ENCODE measurements at places on chromosomes 3 and 15. TPM values are rescaled to one million over a fixed set of nuclear protein-coding genes. Genes with fewer than 3 reads are reported as not detected.

DNA sequence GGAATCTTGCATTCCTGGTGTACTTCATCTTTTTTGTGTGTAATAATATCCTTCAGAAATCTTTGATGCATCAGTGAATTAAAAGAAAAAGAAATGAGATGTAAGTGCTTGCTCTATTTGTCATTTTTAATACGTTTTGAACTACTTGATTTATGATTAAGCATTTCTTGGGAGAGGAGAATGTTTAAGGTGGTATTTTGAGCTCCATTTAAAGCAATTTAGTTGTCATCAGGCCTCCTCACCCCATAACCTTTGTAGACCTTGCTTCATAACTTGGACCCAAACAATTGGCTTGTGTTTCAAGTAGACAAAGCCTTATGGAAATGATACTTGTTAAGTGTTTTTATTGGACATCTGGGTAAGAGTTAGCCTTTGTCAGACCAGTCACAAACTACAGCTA lies 87.1 kb upstream of the VEPH1 start:
- DNase-seq = no peak

DNA sequence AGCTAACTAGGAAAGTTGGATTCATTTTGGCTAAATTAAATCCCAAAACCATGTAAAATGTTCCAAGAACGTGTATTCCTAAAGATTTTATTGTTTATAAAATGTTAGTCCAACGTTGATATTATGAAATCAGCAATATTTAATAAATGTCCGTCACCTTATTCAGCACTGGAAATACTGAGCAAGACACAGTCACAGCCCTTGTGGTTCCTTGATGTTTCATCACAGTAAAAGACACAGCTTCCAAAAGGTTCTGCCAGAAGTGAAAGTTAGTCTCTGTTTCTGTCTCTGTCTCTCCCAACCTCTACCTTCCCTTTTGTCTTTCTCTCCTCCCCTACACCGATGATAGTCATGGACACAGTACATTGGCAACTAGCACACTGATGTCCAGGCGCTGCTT lies 82.2 kb upstream of the BOC start:
- DNase-seq = no peak

- DNase-seq = no peak
These were observed 96.0 kb upstream of the ZNF385D start for GRCh38 chr3:21847005-21847404.

- DNase-seq = no peak
These were observed 1.0 kb downstream of the LRCH3 start for GRCh38 chr3:197791892-197792647.

GRCh38 chr3:32934150-32934742 lies 17.2 kb upstream of the CCR4 start:
- no peak for DNase-seq

- DNase-seq = no peak
These were observed 1.3 kb upstream of the STAG1 start for GRCh38 chr3:136753326-136753939.

- DNase-seq = no peak
These were observed 5.7 kb downstream of the SNAPC5 start for GRCh38 chr15:66491846-66492245.

- no peak for DNase-seq
These were observed 119.8 kb upstream of the SLCO3A1 start for GRCh38 chr15:91733661-91734060.

DNA sequence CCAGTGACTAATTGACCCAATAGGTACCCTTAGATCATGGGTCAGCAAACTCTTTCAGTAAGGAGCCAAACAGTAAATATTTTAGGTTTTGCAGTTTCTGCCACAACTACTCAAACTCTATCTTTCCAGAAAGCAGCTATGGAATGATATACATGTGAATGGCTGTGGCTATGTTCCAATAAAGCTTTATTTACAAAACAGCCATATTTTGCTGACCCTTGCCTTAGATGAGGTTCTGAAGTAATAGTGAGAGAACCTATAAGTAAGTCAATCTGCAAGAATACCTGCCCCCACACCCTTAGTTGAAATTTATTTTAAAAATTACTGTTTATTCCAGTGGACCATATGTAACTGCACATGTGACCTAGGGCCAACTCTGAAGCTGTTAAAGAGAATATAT lies 134.0 kb downstream of the CMSS1 start:
- DNase-seq = no peak

- DNase-seq = no peak
These were observed 261.4 kb downstream of the GBE1 start for GRCh38 chr3:81500039-81500438.

- no peak for DNase-seq
These were observed 23.4 kb downstream of the RGMA start for GRCh38 chr15:93065641-93066045.

- DNase-seq = no peak
These were observed 50.0 kb downstream of the CYP19A1 start for GRCh38 chr15:51288143-51289065.

DNA sequence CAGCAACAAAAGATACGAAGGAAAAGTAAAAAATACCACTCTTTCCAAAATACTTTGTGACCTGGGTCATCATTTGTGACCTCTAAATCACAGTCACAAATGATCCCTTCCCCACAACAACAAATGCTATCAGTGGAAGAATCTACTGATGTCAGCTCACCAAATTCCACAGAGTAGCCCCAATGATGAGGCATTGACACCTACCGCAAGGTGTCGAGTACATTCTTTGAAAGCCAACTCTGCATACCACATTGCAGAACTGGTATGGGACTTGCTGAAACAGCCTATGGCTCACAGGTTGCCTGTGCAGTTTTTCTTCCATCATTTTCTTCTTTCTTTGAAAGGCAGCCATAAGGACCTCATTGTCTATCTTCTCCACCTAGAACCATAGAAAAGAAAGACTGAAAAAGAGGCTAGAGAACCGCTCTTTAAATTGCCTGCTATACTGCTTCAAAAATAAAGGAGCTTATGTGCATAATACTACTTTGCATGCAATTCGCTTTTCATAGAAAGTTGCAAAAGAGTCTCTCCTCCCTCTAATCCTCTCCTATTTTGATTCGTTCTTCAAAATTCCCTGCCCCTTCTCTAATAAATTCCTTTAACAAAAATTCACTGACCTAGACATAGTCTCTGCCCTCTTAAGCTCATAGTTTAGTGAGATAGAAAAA lies 21.4 kb upstream of the KPNA1 start:
- DNase-seq = no peak

DNA sequence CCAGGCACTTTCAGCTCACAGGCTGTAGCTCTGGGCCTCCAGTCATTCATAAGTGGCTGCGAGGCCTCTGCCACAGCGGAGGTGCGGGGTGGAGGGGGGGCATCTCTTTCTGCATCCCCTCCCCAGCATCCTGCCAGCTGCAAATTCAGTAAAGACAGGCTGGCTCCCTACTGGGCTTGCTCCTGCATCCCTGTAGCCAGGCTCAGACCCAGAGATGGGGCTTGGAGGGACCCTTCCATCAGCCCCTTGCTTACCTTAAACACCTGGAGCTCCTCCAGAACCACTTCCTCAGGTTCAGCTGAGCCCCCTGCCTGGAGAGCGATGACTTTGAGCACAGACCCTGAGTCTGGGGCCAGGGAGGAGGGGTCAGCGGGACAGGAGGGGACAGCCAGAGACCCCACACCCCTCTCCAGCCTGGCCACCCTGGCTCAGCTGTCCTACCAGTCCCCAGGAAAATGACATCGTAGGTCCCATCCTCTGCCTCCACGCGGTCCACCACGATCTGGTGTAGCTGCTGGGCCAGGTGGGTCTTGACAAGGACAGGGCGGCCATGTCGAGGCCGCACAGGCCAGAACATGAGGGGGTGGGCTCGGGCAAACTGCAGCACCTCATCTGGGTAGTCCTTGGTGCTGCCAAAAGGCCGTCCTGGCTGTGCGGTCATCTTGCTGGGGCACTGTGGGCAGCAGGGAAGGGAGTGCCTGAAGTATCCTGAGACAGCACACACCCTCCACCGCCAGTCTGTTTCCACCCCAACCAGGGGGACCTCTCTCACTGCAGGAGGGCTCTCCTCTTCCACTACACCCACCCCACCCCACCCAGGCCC lies 5.3 kb downstream of the SEMA3G start:
- DNase-seq = no peak

DNA sequence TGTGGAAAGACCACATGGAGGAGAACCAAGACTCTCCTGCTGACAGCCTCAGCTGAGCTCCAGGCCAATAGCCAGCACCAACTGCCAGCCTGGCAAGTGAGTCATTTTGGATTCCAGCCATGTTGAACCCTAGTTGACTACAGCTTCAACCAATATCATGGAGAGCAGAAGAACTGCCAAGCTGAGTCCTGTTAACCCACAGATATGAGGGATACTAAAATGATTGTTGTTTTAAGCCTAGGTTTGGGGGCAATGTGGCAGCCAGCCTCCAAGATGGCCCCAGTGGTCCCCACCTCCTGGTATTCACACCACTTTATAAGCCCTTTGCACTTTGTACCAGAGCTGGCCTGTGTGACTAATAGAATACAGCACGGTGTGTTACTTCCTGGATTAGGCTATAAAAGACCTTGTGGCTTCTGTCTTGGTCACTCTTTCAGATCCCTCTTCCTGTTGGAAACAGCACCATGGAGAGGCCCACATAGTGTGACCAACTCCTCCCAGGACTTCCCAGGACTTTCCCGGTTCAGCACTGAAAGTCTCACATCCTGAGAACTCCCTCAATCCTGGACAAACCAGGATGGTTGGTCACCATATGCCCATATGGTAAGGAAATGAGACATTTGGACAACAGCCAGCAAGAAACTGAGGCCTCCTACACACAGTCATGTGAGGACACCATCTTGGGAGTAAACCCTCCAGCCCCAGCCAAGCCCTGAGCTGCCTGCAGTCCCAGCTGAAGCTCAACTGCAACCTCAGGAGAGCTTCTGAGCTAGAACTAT lies 32.4 kb upstream of the CDV3 start:
- DNase-seq = no peak

GRCh38 chr3:97009427-97010019 lies 195.1 kb downstream of the EPHA6 start:
- no peak for DNase-seq

- DNase-seq = no peak
These were observed 165.5 kb upstream of the LRRN1 start for GRCh38 chr3:3633761-3634160.

DNA sequence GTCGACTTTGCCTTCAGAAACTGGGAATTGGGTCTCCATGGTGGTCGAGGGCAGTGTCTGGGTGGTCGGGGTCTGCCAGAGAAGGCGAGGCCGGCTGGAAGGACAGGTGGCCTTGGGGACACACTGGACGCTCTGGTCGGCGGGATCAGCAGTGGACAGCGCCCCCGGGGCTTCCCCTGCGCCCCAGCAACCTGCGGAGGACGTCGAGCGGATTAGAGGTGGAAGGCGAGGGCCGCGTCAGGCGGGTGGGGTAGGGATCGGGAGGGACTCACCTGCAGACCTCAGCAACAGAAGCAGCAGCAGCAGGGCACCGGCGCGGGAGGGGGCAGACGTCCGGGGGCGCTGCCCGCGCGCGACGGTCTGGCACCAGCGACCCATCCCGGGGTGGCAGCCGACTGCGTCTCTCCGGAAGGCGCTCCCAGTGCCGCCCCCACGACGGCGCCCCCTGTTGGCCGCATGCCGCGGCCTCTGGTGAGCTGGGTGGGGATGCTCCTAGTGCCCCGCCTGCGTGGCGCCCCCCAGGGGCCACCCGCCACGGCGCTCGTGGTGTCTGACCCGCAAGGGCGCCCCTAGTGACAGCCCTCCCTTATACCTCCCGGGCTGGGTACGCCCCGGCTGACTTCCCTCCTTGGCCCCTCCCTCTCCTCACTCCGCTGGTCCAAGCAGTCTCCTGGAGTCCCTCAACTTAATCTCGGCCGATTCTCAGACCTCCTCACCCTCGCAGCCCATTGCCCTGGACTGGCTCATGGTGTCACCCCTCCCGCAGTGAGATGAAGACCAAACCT lies at the start of gene PRSS50:
TSS of gene PRSS50 (minus strand) at position 423 of the 785 bp plus-strand sequence. CDS start at position 378, 45 bp downstream.
- no peak for DNase-seq

The SLC49A4 gene
- 21.4 TPM for total RNA-seq

The NR1I2 gene
- total RNA-seq = not detected

The UQCC5 gene
- total RNA-seq = 1.7 TPM

The GCHFR gene
- total RNA-seq = 47.5 TPM

The CADPS gene
- not detected for total RNA-seq

The KCNAB1 gene
- total RNA-seq = 6.6 TPM

The SMCO1 gene
- not detected for total RNA-seq

The GXYLT2 gene
- not detected for total RNA-seq

The CHCHD4 gene
- total RNA-seq = 17.8 TPM

The PSTPIP1 gene
- total RNA-seq = 8.0 TPM

The MB21D2 gene
- total RNA-seq = 3.6 TPM

The TERB2 gene
- not detected for total RNA-seq

The SCG5 gene
- total RNA-seq = not detected

The CCDC13 gene
- total RNA-seq = 1.3 TPM

The SEC22C gene
- total RNA-seq = 38.5 TPM
